ENCODE measurements at places on chromosomes 11 and 22. TPM values are rescaled to one million over a fixed set of nuclear protein-coding genes. Genes with fewer than 3 reads are reported as not detected.

GRCh38 chr11:100397401-100397800 lies 289.7 kb upstream of the ARHGAP42 start:
- no peak for DNase-seq

ESAM gene
- total RNA-seq: 40.0 TPM

CYB5R2 gene
- 1.8 TPM for total RNA-seq

- no peak for DNase-seq
Observed at GRCh38 chr11:93922830-93923229, 72.4 kb upstream of the VSTM5 start.

DNA sequence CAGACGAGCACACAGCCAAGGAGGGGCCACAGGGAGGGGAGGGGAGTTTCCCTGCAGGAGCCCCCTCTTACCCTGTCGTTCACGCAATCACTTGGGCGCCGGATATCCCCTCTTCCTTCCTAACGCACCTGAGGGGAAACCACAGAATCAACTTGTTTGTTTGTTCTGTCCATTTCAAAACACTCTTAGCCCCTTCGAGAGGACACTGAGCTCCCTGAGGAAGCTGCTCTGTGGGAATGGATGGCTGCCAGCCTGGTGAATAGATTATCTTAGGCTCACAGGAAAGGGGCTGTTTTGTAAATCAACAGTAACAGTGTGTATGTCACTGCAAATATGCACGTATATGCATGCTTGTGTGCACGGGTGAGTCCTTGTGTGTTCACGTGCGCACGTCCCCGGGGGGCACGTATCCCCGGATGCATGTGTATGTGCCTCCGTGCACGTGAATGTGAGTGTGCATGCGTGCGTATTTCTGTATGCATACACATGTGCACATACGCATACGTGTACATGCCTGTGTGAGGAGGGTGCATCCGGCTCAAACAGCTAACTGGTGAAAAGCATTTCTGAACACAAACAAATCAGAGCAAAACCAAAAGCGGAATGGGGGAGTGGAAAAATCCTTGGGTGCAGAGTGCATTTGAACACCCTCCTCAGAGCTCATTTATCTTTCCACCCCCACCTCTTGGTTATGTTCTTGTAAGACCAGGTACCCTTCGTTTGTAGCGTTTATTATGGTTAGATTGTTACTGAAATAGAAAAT lies 7.2 kb downstream of the ARSA start:
- peak; percentile 77 for DNase-seq

GRCh38 chr11:122304306-122304705 lies 188.3 kb upstream of the BLID start:
- no peak for DNase-seq

DNA sequence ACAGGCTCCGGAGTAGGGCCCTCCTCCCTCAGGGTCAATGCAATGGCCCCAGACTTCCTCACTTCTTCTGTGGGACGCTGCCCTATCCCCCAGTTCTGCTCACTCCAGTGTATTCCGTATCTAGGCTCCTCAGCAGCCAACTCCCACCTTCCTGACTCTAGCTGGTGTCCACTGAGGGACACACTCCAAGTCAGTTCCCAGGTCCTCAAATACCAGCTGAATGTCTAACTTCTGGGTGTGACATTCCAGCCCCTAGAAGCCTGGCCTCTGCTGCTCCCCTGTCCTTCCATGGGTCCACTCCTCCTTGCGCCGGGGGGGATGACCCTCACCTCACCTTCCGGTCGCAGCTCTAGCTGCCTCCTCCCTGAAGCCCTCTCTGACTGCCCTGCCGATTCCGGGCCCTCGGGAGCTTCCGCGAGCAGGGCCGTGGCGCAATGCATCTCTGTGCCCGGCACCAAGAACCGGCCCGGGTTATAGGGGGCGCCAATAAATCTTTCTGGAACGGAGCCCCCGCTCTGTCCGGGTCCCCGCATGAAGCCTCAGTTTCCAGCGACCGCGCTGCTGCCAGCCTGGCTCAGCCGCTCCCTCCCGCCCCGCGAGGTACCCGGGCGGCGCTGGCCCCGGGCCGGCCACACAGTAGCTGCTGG lies 15.4 kb downstream of the BAD start:
- peak; percentile 71 for DNase-seq

DNA sequence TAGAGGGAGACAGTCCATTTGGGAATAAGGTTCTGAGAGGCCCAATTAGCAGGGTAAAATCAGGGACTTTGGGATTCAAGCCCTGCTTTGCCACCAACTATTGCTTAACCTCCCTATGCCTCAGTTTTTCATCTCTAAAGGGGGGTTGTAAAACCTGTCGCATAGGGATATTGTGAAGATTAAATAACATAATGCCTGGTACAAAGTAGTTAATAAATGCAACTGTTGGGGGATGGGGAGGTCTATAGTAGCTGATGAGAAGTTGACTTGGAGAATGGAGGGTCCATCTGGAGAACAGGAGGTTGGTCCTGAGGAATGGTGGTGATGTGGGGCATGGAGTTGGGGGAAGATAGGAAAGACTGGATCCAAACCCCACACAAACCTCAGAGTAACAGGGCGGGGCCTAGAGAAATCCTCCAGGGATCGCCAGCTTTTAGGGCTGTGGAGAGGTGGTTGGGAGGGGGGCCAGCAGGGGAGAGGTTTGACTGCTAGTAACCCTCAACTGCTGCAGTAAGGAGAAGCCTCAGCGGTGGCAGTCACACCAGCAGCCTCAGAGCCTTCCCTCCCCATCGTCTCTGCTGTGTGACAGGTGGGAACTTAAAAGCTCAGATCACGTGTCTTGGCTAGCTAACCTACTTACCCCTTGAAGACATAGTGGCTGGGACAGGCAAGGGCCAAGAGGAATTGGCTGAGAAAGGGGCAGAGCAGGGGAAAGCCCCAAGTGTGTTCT lies 1.1 kb upstream of the ABCG4 start:
- no peak for DNase-seq

IFITM10 gene
- 0.58 TPM for total RNA-seq

ANO1 gene
- 7.7 TPM for total RNA-seq

SLC22A6 gene
- total RNA-seq: not detected

DNA sequence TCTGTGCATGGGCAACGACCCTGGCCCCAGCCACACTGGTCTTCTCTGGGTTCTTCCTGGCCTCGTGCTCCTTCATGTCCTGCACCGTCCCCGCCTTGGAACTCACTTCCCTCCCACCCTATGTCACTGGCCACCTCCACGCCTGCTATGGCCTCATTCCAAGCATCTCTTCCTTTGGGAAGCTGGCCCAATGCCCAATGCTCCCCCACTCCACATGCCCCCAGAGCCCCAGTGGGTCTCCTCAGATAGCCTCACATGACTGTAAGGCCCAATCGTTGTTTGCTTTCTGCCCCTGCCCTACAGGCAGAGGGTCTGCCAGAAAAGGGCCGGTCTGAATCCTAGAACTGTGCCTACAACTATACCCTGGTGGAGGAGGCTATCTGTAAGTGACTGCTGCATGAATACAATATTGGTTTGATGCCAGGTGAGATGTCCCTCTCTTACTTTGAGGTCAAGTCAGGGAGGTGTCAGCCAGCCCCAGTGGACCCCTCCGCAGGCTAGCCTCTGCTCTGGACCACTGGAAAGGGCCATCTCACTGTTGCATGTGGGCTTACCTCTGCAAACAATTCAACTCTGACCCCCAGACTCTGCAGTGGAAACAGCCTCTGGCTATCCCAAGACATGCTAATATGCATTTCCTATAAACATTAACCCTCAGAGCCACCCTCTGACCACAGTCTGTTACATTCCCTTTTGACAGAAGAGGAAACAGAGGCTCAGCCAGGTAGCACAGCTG lies 2.1 kb upstream of the GNAZ start:
- no peak for DNase-seq

FEN1 gene
- total RNA-seq: 5.8 TPM

GRCh38 chr11:2128511-2129307 lies 10.5 kb downstream of the IGF2 start:
- no peak for DNase-seq

GRCh38 chr11:120389693-120390584 lies 53.7 kb downstream of the ARHGEF12 start:
- DNase-seq: no peak

INSC gene
- 0.25 TPM for total RNA-seq

- DNase-seq: no peak
Observed at GRCh38 chr11:105618343-105618955, 8.6 kb downstream of the GRIA4 start.

DNA sequence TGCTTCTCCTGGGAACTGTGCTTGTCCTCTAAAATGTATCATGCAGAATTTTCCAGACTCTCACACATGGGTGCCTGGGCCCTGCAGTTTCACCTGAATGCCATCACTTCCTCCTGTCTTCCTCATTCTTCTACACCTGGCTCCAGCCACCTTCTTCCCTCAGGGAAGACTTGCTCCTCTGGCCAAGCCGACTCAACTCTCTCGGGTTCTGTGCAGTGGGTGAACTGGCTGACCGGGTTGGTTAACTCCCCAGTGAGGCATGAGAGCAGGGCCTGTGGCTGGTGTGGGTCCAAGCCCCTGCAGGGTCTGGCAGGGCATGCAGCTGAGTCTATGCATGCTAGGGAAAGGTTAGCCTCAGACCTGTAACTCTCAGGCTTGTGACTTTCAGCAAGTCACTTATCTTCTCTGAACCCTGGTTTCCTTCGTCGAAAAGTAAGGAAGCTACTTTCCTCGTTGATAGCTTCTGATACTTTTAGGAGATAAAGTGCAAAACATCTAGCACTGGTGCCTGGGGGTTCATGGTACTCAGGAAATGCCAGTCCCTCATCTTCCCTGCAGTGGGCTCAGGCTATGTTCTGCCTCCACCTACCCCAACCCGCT lies 11.9 kb downstream of the CD82 start:
- DNase-seq: no peak

OR52N4 gene
- not detected for total RNA-seq

DNA sequence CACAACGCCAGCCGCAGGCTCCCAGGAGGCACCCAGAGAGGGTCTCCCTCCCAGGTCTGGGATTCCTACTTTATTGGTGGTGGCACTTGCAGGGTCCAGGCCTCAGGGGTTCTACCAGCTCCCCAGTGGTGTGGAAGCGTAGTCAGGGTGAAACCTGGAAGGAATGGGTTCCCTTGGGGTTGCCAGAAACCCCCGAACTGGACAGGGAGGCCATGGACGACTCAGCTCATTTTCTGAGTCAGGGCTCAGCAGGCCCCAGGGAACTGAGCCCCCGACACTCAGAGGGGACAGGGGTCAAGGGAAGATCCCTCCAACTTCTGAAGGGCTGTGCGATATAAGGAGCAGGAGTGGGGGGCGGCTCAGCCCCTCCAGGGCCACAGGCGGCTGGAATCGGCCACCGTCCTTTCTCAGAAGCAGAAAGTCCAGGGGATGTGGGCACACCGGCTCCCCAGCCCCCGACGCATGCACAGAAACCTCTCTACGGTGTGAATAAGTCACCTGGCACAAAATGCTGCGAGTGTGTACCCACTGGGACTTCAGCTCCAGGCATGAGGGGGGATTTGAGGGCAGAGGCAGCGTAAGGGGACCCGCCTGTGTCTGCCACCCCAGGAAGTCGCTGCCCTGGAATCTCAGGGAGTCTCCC lies 25.1 kb downstream of the MRGPRG start:
- DNase-seq: no peak

DNA sequence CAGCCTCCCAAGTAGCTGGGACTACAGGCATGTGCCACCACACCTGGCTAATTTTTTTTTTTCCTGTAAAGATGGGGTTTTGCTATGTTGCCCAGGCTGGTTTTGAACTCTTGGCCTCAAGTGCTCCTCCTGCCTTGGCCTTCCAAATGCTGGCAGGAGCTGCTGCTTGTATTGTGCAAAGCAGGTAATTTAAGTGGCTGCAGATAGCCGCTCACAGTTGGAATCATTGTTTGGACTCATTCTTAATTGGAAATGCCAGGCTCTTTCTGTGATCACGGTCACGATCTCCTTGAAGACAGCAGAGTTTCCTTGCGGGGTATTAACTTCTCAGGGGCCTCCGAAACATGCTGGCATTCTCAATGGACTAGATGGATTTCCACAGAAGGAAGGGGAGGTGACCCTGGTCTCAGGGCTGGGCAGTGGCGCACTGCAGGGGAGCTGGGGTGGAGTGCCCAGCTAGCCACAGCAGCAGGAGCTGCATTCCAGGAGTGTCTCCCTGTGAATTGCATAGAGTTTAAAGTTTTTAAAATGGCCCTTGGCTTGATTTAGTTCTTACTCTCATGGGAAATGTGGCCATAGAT lies 136.1 kb downstream of the MORC2 start:
- DNase-seq: no peak

All from left ventricle myocardium inferior (tissue), 1 donor.